ENCODE measurements at places on chromosomes 13 and 19.

DNA sequence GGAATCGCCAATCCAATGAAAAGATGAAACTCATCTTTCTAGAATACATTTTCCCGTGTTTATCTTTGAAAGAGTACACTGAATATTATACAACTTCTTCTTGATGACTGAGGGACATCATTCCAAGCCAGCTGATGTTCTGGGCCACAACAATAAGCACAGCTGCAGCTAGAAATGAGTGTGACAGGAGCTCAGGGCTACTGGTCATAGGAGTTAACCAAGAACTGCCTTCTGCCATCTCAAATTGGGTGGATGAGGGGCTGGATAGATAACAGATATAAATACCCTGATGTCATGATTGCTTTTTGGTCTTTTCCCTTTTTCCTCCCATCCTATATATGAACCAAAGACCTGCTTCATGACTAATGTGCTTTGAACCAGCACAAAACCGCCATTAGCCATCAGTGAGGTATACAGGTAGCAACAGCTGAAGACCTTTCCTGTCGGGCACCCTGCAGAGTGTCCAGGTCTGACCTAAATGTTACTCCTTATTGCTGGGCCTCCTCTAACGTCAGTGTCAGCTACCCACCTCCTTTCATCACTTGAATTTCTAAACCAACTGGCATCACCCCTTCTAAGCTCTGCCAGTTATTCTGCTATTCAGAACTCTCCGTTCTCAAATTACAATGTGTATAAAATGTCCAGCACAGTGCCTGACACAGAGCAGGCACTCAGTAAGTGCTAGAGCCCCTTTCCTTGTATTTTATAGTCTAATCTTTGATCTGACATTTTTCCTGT, 178.2 kb downstream of the ENOX1 start:
- DNase-seq = no peak

- no peak for DNase-seq
These were observed 32.9 kb upstream of the POU2F2 start for GRCh38 chr19:42165146-42165545.

- peak; percentile 84 for DNase-seq
These were observed 2.2 kb upstream of the CEACAM6 start for GRCh38 chr19:41753159-41753558.

DNA sequence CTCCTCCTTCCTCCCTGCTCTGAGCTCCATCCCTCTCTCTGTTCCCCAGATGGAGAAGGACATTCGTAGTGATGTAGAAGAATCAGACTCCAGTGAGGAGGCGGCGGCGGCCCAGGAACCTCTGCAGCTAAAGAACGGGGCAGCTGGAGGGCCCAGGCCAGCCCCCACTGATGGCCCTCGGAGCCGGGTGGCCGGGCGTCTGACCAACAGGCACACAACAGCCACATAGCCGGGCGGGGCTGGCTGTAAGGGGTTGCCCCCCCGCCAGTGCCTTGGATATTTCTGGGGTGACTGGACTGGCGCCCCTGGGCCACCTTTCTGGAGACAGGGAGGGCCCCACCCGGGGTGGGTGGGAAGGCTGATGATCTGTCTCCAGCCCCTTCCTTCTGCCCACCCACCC, 46.3 kb downstream of the CD320 start:
- no peak for DNase-seq

- DNase-seq = no peak
These were observed 10.6 kb downstream of the PPP6R1 start for GRCh38 chr19:55248166-55248675.

DNA sequence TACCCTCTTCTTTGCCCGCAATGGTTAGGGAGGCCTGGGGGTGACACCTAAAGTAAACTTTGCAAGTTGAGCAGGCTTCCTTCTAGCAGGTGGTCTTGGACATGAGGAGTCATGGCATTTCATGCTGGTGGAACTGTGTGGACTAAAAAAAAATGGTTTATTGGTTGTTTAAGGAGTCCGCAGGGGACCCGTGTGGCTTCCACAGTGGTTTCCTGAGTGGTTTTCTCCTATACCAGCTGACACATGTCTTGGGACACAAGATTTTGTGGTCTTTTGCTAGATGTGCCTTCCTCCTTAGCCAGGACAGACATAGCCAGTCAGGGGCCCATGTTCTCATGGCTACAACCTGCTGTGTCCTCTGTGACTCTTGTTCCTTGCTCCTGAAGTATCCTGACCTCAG, 1.5 kb downstream of the ZNF543 start:
- DNase-seq = no peak

Measured in stimulated activated CD4-positive, alpha-beta T cell treated with anti-CD3 and anti-CD28 coated beads, Interleukin-4, amount 100 ng/mL, for 1 hour (primary cell).